Activated naive CD4-positive, alpha-beta T cell treated with anti-CD3 and anti-CD28 coated beads, Interleukin-2, amount 50 U/mL, for 16 hours (primary cell): ENCODE measurements at places on chromosomes 5 and 9.

GRCh38 chr5:123176224-123176937, 87.3 kb downstream of the PRDM6 start:
- no peak for DNase-seq

DNA sequence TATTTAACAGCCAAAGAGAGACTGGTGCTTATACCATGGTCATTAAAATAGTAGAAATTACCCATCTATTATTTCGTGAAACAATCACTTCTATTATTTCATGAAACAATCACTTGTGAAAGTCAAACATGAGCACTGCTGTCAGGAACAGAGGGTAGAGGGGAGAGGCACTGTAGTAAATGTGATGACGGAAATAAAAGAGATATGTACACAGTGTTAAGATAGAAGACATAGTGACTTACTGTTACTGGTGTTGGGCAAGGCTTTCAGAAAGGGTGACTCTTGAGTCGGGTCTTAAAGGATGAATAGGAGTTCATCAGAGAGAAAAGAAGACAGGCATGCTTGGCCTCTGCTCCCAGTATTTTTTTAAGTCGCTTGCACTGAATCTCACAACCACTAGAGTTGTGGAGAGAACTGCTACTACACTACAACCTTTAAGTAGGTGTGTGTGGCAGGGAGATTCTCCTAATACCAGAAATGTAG, 162.6 kb upstream of the GNA14 start:
- no peak for DNase-seq

- no peak for DNase-seq
Measured at GRCh38 chr9:92480291-92480771, 2.0 kb downstream of the ASPN start.

DNA sequence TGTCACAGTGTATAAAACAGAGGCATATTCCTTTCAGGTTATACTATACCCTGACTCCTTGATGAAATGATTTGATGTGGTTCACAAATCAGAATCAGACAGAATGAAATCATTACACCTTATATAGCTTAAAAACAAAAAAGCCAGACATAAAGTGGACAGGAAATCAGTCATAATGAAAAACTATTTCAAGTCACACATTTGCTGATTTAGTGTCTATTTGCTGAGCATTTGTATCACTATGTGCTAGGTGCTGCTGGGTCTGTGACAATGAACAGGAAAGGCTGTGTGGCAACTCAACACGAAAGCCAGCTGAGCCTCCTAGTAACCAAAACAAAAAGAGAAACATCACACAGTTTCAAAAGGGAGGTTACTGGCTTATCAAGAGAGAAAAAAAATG, 194.0 kb downstream of the EFNA5 start:
- DNase-seq = no peak

DNA sequence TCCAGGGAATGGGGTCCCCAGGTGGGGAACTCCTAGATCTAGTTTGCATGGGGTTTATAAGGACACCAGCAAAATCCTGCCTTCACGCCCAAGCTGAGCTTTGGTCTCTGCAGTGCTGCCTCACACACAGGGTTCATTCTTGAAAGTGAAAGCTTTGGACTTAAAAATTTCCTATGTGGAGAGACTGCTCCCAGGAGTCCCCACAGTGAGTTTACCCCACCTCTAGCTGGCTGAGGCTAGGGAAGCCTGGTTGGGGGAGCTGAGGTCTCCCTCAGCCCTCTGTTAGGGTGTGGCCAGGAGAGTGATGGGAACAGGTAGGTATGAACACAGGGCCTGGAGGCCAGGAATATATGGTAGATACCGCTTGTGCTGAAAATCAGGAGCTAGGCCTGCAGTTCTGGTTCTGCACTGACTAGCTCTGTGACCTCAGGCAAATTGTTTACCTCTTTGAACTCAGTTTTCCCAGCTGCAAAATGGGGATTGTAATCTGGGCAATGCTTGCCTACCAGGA, 41.5 kb upstream of the LARP1 start:
- DNase-seq = no peak

DNA sequence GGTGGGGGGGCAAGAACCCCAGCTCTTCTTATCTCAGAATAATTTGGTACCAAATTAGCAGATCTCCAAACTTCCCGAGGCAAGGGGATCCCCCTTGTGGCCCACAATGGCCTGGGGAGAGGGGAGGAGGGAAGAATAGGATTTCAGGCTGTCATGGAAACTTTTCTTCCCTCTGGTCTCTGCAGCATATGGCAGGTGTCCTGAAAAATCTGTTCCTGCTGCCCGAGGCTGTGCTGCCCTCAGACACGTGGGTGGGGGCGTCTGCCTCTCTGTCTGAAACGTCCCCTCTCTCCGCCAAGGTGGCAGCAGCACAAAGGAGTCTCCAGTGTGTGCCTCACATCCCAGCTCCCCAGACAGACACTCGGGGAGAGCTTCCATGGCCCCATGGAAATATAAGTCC, 34.0 kb downstream of the CCNJL start:
- no peak for DNase-seq

DNA sequence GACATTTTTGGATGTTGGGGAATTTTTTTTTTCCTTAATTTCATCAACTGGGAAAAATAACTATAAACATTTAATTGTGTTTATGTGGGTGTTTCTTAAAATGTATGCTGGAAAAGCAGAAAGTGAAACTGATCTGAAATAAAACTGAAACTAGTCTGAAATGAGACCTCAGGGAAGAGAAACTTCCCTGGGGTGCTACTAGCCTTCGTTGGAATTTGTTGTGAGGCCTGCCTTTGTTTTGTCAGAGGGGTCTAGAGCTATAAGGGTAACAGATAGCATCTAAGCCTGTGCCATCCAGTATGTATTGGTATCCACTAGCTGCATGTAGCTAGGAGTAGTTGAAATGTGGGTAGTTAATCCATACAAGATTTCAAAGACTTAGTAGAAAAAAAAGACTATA, 10.4 kb downstream of the ZNF618 start:
- no peak for DNase-seq

GRCh38 chr5:140106805-140107311, 7.1 kb upstream of the PURA start:
- no peak for DNase-seq

DNA sequence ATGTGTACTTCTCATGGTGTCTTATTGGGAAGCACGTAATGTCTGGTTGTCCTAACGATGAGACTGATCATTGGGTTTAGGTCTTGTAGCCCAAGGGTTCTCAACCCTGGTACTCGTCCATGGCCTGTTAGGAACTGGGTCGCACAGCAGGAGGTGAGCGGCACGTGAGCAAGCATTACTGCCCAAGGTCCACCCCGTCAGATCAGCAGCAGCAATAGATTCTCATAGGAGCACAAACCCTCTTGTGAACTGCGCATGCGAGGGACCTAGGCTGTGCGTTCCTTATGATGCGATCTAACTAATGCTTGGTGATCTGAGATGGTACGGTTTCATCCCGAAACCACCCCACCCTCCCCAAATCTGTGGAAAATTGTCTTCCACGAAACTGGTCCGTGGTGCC, 33.5 kb downstream of the CNOT6 start:
- no peak for DNase-seq

GRCh38 chr5:40093550-40093949, 586.2 kb upstream of the PTGER4 start:
- DNase-seq = no peak

DNA sequence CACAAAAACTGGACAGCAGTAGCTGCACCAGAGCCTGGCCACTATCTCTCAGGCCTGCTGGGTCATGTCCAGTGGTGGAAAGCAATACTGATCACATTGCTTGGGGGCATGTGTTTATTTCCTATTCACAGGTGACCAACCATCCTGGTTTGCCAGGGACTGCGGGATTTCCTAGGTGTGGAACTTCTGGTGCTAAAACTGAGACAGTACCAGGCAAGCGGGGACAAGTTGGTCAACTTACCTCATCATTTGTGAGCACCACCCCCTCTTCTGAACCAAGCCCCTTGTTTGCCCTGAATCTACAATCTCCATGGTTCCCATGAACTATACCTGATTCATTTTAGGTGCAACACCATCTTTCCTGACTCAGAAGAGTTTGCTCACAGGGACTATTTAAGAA, 81.3 kb downstream of the TNC start:
- DNase-seq = no peak
